ENCODE measurements at places on chromosomes 16 and 17. TPM values are rescaled to one million over a fixed set of nuclear protein-coding genes. Genes with fewer than 3 reads are reported as not detected.

YPEL2 gene
- total RNA-seq, result 25.8 TPM

SLC12A3 gene
- total RNA-seq, result not detected

RNF112 gene
- 4.0 TPM for total RNA-seq

PRSS53 gene
- total RNA-seq, result 0.61 TPM

FTO gene
- 40.8 TPM for total RNA-seq

OR1F1 gene
- not detected for total RNA-seq

PLD2 gene
- total RNA-seq, result 26.1 TPM

DOC2B gene
- 2.2 TPM for total RNA-seq
